Naive thymus-derived CD8-positive, alpha-beta T cell (primary cell): ENCODE measurements at places on chromosomes 1 and 21. TPM values are rescaled to one million over a fixed set of nuclear protein-coding genes. Genes with fewer than 3 reads are reported as not detected.

The EPS15 gene
- total RNA-seq = 48.8 TPM

The ASCL5 gene
- total RNA-seq = not detected

DNA sequence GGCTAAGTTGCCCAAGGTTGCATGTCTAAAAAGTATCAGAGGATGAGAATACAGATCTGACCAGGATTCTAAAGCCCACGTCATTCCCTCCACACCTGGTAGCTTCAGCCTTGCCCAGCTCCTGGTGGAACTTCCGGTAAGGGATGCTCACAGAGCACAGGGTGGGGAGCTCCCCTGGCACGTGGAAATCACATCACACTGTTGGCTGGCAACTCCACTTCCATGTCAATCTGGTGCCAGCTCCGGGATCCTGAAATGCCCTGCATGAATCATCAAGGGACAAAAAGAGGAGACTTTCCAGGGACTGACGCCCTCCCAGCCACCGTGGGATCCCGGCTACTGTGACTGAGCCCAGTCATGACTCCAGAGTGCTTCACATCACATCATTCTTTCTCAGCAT, 12.4 kb upstream of the BCAR3 start:
- no peak for DNase-seq

DNA sequence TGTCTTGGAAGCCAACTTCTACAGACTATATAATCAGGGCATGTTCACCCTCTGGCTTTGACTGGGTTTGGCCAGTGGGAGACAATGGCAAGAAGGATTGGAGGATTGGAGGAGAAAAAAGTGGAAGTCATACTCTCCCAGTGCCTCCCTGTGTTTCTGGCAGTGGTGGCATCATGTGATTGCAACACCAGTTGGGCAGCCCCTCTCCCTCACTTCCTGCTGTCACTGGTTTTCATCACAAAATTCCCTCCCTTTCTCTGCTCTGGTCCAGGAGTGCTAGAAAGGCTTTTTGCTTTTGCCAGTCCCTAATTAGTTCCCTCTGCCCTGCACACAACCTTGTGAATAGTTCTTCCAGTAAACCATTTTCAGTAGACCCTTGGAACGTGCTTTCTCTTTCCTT, 3.7 kb upstream of the QSOX1 start:
- DNase-seq = no peak

- no peak for DNase-seq
Observed at GRCh38 chr1:179866616-179867015, 11.0 kb downstream of the TOR1AIP2 start.

The BGLAP gene
- total RNA-seq = 7.8 TPM
